ENCODE measurements at places on chromosomes 12 and 14.

- no peak for DNase-seq
Observed at GRCh38 chr14:103887170-103887501, 39.8 kb upstream of the PPP1R13B start.

DNA sequence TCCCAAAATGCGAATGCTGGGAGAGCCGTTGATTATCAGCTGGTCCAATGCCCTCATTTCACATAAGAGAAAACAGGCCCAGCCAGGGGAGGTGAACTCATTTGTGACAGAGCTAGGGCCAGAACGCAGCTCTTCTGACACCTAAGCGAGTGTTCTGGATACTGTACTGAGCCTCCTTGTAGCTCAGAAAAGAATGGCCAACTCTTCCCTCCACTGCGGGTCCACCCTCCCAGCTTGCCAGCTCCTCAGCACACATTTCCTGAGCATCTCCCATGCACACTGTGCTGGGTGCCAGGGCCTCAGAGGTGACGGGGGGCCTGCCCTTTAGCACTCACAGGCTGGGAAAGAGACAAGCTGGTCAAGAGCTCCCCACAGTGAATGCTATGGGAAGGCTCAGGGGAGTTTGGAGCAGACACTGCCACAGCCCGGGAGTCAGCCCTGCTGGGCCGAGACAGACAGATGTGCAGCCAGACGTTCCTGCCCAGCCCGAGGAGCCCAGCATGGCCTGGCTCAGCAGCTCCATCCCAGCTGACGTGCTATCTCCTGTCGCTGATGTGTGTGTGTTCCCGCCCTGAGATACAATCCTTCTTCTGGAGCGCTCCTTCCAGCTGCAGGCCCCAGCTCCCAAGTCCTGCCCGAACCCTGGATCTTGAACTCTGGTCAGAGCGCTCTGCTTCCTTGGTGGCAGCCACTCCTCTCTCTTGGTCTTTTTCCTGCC lies 3.5 kb downstream of the CMTM5 start:
- DNase-seq, result no peak

- DNase-seq, result peak; percentile 34
Observed at GRCh38 chr12:111093428-111094142, 173.2 kb upstream of the MYL2 start.

DNA sequence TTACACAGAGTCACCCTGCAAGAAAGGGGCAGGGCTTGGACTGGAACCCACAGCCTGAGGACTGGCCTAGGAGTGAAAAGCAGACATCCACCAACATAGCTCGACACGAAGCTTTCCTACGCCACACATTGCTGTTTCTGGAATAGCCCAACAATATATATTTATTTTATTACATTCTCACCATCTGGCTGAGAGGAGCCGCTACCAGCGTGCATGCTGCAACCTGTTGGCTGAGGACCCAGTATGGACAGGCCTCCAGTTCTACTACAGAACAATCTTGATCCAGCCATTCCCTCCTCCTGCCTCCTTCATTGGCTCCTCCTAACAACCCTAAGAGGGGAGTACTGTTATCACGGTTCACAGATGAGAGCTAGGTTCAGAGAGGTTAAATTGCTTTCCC lies 35.6 kb upstream of the TBX5 start:
- DNase-seq, result no peak

DNA sequence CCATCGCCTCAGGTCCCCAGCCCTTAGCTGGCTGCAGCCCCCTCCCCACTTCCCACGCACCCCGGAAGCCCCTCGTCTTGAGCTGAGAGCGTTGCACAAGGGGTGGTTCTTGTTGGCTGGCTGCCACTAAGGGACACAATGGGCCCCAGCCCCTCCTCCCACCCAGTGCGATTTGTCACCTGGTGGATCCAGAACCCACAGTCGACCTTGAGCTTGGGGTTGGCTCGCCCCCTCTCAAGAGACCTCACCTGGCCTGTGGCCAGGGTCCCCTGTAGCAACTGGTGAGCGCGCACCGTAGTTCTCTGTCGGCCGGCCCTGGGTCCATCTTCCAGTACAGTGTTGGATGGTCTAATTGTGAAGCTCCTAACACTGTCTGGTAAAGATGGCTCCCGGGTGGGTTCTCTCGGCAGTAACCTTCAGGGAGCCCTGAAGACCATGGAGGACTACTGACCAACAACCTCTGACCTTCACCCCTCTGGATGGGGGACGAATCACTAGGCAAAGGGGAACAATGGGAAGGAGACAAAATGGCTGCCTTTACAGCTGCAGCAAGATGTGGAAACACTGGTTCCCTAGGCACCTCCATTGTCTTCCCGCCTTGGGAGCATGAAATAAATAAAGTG lies 6.6 kb downstream of the PHB2 start:
- no peak for DNase-seq

DNA sequence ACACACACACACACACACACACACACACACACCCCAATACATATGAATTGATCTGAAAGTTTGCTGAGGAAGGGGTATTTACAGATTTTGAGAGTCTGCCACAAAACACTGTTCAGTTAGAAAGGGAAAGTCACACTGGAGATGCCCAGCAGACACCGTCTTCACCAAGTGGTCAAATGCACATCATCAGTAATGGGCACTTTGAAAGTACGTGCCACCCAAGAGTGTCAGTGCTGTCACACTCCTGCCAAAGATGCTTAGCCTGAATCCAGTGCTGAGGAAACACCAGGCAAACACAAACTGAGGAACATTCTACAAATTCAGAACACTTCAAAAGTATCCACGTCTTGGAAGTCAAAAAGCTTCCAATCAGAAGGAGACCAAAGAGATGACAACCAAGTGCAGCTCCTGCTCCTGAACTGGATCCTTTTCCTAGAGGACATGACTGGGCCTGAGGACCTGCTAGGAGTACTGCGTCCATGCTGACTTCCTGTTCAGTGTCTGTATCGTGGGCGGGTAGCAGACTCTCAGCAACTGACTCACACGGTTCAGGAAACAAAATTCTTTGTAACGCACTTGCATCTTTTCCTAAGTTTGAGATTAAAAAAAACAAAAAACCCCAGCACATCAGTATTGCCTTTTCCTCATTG lies 18.6 kb downstream of the PSMC1 start:
- no peak for DNase-seq

- DNase-seq, result no peak
Observed at GRCh38 chr14:77246784-77247183, 24.2 kb downstream of the NGB start.

DNA sequence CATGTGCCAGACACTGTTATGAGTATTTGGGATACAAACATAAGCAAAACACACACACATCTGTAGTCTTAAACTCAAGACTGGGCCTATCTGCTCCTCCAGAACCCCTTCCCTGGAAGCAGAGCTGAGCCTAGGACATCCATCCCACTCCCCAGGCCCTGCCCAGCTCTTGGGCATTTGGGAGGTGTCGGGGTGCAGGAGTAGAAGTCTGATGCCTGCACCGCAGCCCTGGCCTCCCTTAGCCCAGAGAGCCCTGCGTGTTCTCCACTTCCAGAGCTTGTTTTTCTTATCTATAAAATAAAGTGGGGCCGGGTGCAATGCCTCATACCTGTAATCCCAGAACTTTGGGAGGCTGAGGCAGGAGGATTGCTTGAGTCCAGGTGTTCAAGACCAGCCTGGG lies 11.7 kb downstream of the HSP90AA1 start:
- DNase-seq, result no peak

Data from thymus (tissue), 14 donors.